ENCODE measurements at places on chromosomes 12 and 14. TPM values are rescaled to one million over a fixed set of nuclear protein-coding genes. Genes with fewer than 3 reads are reported as not detected.

DNA sequence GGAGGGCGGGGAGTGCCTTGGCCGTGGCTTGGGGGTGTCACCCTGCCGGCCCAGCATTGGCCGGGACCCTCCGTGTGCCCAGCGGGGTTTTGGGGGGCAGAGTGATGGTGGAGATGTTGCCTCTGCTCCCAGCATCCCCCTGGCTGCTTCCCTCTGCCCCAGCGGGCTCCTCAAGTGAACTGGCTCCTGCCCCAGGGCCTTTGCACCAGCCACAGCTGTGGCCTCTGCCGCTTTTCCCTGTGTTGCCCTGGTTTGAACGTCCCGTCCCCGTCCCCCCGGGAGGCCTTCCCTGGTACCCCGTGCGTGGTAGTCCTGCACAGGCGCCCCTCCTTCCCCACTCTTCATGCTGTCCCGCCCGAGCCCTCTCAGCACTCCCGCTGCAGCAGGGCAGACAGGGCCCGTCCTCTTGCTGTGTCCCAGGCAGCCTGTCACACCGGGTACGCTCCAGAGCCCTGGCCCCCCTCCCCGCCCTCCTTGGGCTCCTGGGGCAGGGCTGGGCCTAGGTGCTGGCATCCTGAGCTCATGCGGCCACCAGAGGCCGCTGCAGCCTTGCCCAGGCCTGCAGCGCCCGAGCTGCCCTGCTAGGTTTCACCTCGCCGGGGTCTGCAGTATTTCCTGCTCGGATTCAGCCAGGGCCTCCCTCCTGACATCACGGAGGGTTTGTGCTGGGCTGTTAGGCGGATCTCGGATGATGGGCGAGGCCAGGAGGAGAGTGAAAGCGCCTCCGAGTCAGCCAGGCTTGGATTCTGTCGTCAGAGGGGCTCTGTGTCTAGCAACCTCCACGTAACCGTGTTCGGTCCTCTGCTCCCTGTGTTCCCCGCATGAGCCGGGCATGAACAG is 9.5 kb downstream of the NOC4L start:
- H3K4me1 ChIP-seq = no peaks in the 10 kb centered on the region
- H3K4me3 ChIP-seq = no peak overlapping the region
- H3K27ac ChIP-seq = no peak overlapping the region
- no peak for DNase-seq

GRCh38 chr12:92442782-92443181 is 260.0 kb upstream of the PLEKHG7 start:
- H3K27ac ChIP-seq = no peak overlapping the region
- DNase-seq = no peak
- H3K36me3 ChIP-seq = no peaks in the 10 kb centered on the region
- peaks cover 30% of the 10 kb centered on the region for H3K4me1 ChIP-seq

DNA sequence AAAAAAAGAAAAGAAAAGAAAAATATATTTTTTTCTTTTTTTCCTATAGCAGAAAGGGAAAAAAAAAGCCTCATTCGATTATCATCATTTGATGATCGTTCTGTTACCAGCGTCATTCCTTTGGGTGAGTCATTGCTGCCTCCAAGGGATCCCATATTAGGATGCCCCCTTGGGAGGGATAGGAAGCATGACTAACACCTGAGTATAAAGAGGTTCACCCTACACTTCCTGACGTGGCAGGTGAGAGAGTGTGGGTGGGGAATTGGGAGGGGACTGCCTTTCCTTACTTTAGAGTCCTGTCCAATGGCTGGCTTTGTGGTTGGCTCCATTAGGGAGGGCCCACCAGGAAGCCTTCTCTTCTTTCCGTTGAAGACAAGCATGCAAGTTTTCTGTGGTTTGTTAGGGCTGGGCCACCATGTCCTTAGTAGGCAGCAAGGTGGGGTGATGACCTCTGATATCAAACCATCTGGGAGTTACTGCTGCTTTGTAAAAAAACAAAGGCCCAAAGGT is 56.1 kb upstream of the FUT8 start:
- peaks cover 12% of the 10 kb centered on the region for H3K4me1 ChIP-seq
- no peak overlapping the region for H3K4me3 ChIP-seq
- no peaks in the 10 kb centered on the region for H3K36me3 ChIP-seq
- H3K27me3 ChIP-seq = no peaks in the 10 kb centered on the region
- DNase-seq = no peak

DNA sequence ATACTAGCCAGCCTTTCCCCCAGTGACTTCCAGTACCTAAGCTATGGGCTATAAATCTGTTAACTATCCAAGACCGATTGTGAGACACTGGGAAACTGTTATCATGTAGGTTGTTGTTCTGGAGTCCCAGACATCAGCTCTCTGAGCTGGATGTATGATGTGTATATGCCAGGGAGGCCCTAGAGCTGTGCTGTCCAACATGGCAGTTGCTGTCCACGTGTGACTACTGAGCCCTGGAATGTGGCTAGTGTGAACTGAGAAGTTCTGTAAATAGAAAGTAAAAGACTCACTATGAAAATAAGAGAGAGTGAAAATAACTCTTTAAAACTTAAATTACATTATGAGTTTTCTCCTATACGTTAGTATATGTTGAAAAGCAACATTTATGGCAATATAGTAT is 755.8 kb upstream of the FBXO33 start:
- no peaks in the 10 kb centered on the region for H3K36me3 ChIP-seq
- no peak overlapping the region for H3K27ac ChIP-seq
- DNase-seq = no peak
- H3K4me3 ChIP-seq = no peak overlapping the region
- no peaks in the 10 kb centered on the region for H3K27me3 ChIP-seq

DNA sequence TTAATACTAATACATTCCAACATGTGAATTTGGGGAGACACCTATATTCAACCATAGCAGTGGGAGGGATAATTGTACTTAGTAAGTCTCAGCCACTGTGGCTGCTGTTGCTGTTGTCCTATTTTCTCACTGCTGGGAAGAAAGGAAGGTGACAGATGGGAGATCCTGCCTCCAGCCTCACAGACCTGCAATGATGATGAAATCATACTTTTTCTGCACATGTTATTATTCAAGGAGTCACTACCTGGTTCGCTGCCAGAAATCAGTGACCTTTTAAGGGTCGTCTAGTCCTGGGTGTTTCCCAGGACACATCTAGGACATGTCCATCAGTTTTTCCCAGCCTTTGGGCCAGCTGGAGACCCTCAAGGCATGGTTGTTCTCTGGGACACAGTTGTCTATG is 106.2 kb upstream of the RPH3A start:
- no peak overlapping the region for H3K27ac ChIP-seq
- no peaks in the 10 kb centered on the region for H3K4me1 ChIP-seq
- H3K27me3 ChIP-seq = no peaks in the 10 kb centered on the region
- H3K4me3 ChIP-seq = no peak overlapping the region
- no peaks in the 10 kb centered on the region for H3K36me3 ChIP-seq

DNA sequence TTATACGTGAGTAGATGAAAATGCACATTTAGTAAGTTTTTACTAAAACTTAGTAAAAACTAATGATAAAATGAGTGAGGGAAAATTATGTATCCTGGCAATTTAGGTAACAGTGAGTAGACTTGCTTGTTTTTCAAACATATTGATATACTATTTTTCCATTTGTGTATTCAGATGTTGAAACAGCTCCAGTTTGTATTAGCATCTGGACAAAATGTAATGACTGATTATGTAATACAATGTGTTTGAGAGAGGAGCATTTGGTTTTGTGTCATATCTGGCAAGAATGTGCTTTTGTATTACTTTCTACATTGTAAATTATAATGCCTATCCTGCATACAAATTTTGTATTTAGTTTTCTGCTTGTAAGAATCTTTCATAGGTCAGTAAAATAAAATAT is 5.6 kb downstream of the CNOT2 start:
- H3K36me3 ChIP-seq = peaks cover 6% of the 10 kb centered on the region
- DNase-seq = no peak
- H3K4me3 ChIP-seq = no peak overlapping the region
- H3K27me3 ChIP-seq = no peaks in the 10 kb centered on the region
- H3K4me1 ChIP-seq = peaks cover 63% of the 10 kb centered on the region
- no peak overlapping the region for H3K27ac ChIP-seq

- no peak overlapping the region for H3K4me3 ChIP-seq
- peaks cover 16% of the 10 kb centered on the region for H3K36me3 ChIP-seq
- H3K27ac ChIP-seq = no peak overlapping the region
- H3K4me1 ChIP-seq = no peaks in the 10 kb centered on the region
These were observed 18.5 kb upstream of the AMN start for GRCh38 chr14:102903889-102904512.

DNA sequence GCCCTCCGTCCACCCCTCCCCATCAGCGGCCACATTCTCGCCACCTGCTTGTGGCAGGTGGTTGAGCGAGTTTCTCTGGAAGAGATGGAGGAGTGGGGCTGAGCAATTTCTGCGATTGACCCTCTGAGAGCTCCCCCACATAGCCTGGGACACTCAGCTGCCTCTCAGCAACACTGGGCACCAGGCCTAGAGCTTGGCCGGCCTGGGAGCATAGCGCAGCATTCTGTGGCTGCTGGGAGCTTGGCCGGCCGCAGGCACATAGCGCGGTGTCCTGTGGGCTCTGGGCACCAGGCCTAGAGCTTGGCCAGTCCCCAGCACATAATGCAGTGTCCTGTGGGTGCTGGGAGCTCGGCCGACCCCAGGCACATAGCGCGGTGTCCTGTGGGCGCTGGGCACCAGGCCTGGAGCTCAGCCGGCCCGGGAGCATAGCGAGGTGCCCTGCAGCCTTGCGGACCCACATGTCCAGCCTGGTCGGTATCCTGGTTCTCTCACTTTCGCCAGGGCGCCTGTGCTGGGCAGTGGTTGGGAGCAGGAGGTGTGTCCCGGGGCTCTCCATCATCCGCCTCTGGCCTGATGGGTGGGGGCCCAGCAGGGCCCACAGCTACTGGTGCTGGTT is 43.8 kb downstream of the LRCOL1 start:
- no peaks in the 10 kb centered on the region for H3K36me3 ChIP-seq
- no peak for DNase-seq
- peaks cover 1% of the 10 kb centered on the region for H3K4me1 ChIP-seq
- H3K27me3 ChIP-seq = no peaks in the 10 kb centered on the region

GRCh38 chr12:93156086-93156716 is 221.5 kb upstream of the NUDT4 start:
- no peaks in the 10 kb centered on the region for H3K4me1 ChIP-seq
- DNase-seq = no peak
- peaks cover 2% of the 10 kb centered on the region for H3K27me3 ChIP-seq
- no peak overlapping the region for H3K27ac ChIP-seq
- H3K36me3 ChIP-seq = peaks cover 3% of the 10 kb centered on the region
- no peak overlapping the region for H3K4me3 ChIP-seq

DNA sequence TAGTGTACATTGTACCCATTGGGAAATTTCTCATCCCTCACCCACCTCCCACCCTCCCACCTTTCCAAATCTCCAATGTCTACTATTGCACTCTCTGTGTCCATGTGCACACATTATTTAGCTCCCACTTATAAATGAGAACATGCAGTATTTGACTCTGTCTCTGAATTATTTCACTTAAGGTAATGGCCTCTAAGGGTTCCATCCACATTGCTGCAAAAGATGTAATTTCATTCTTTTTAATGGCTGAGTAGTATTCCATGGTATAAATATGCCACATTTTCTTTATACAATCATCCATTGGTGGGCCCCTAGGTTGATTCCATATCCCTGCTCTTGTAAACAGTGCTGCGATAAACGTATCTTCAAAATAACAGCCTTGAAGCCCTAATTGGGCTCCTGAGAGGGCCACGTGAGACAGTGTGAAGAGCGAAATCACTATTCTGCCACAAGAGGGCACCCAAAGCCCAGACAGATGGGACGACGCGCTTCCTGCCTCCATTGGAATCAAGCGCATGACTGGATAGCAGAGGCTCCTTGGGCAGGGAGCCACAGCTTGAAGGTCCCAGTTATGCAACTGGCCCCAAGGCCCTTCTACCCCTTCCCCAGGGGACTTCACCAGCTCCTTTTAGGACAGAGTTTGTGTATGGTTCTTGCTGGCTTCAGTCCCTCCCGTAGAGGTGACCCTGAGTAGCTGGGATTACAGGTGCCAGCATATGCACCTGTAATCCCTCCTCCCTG is 21.3 kb upstream of the CD27 start:
- peaks cover 11% of the 10 kb centered on the region for H3K4me1 ChIP-seq
- no peak overlapping the region for H3K4me3 ChIP-seq
- no peak overlapping the region for H3K27ac ChIP-seq
- H3K36me3 ChIP-seq = no peaks in the 10 kb centered on the region
- no peaks in the 10 kb centered on the region for H3K27me3 ChIP-seq

- H3K27ac ChIP-seq = no peak overlapping the region
- no peak for DNase-seq
- no peaks in the 10 kb centered on the region for H3K36me3 ChIP-seq
- no peaks in the 10 kb centered on the region for H3K4me1 ChIP-seq
- no peak overlapping the region for H3K4me3 ChIP-seq
- peaks cover 16% of the 10 kb centered on the region for H3K27me3 ChIP-seq
These were observed 134.3 kb downstream of the PLXNC1 start for GRCh38 chr12:94282675-94283074.

DNA sequence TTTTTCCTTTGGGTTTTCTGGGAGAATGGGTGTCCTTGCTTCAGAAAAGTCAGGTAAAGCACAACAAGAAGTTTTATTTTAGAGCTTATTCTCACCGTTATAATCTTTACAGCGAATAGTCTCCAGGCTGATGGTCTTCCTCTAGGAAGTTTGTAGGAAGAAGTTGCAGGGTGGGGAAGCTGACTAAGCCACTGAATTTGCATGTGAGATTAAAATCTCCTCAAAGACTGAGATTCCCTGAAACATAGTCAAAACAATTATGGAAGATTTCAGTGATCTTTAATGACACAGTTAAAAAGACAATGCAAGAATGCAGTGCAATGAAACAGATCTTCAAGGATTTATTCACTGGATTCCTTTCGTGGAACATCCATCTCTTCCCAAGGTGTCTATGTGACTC is 1.2 kb downstream of the TAS2R10 start:
- no peaks in the 10 kb centered on the region for H3K36me3 ChIP-seq
- no peaks in the 10 kb centered on the region for H3K27me3 ChIP-seq
- no peak overlapping the region for H3K4me3 ChIP-seq
- H3K27ac ChIP-seq = no peak overlapping the region
- DNase-seq = no peak

GRCh38 chr12:96274331-96274730 is 80.2 kb downstream of the ELK3 start:
- H3K36me3 ChIP-seq = peaks cover 38% of the 10 kb centered on the region
- H3K4me1 ChIP-seq = peaks cover 16% of the 10 kb centered on the region
- no peaks in the 10 kb centered on the region for H3K27me3 ChIP-seq
- no peak for DNase-seq

GRCh38 chr14:102523569-102524450 is 14.2 kb upstream of the ANKRD9 start:
- H3K36me3 ChIP-seq = no peaks in the 10 kb centered on the region
- no peak overlapping the region for H3K4me3 ChIP-seq
- no peak for DNase-seq
- H3K27me3 ChIP-seq = no peaks in the 10 kb centered on the region

- no peaks in the 10 kb centered on the region for H3K27me3 ChIP-seq
- H3K27ac ChIP-seq = no peak overlapping the region
- no peaks in the 10 kb centered on the region for H3K4me1 ChIP-seq
- H3K4me3 ChIP-seq = no peak overlapping the region
- peaks cover 38% of the 10 kb centered on the region for H3K36me3 ChIP-seq
These were observed 33.7 kb downstream of the FGFR1OP2 start for GRCh38 chr12:26971963-26972362.

The SRP54 gene
- 59.7 TPM for total RNA-seq

The OAS1 gene
- not detected for total RNA-seq

The PTPRO gene
- 1.8 TPM for total RNA-seq

The PRIMA1 gene
- not detected for total RNA-seq

The ASIC1 gene
- 3.0 TPM for total RNA-seq

The BRMS1L gene
- total RNA-seq = 13.5 TPM

The RAD51AP1 gene
- total RNA-seq = 4.4 TPM

The RDH5 gene
- total RNA-seq = 5.9 TPM

The WNT1 gene
- total RNA-seq = not detected
